ENCODE measurements at places on chromosomes 2 and 18. TPM values are rescaled to one million over a fixed set of nuclear protein-coding genes. Genes with fewer than 3 reads are reported as not detected.

GRCh38 chr2:106853631-106854030, 32.3 kb downstream of the ST6GAL2 start:
- no peak for DNase-seq
- no peak overlapping the region for H3K4me3 ChIP-seq
- no peaks in the 10 kb centered on the region for H3K27me3 ChIP-seq

- H3K27me3 ChIP-seq, result peaks cover 2% of the 10 kb centered on the region
- H3K36me3 ChIP-seq, result no peaks in the 10 kb centered on the region
- no peak overlapping the region for H3K27ac ChIP-seq
- no peaks in the 10 kb centered on the region for H3K4me1 ChIP-seq
- no peak for DNase-seq
- H3K4me3 ChIP-seq, result no peak overlapping the region
Observed at GRCh38 chr18:54558609-54559585, 32.1 kb upstream of the DYNAP start.

GRCh38 chr2:174902506-174903263, 102.5 kb downstream of the CHN1 start:
- DNase-seq, result no peak
- no peak overlapping the region for H3K27ac ChIP-seq
- H3K36me3 ChIP-seq, result no peaks in the 10 kb centered on the region
- no peaks in the 10 kb centered on the region for H3K27me3 ChIP-seq
- no peaks in the 10 kb centered on the region for H3K4me1 ChIP-seq

GRCh38 chr18:74790451-74790850, 192.8 kb downstream of the ZNF407 start:
- H3K27ac ChIP-seq, result no peak overlapping the region
- peaks cover 3% of the 10 kb centered on the region for H3K36me3 ChIP-seq
- H3K27me3 ChIP-seq, result no peaks in the 10 kb centered on the region
- no peak overlapping the region for H3K4me3 ChIP-seq
- no peaks in the 10 kb centered on the region for H3K4me1 ChIP-seq

The MYO7B gene
- under 0.01 TPM for total RNA-seq

GRCh38 chr2:240323601-240324291, 111.7 kb upstream of the GPC1 start:
- no peak overlapping the region for H3K4me3 ChIP-seq
- H3K36me3 ChIP-seq, result no peaks in the 10 kb centered on the region
- peaks cover 20% of the 10 kb centered on the region for H3K4me1 ChIP-seq
- DNase-seq, result peak; percentile 65
- H3K27me3 ChIP-seq, result no peaks in the 10 kb centered on the region

- peaks cover 16% of the 10 kb centered on the region for H3K4me1 ChIP-seq
- H3K36me3 ChIP-seq, result no peaks in the 10 kb centered on the region
- no peaks in the 10 kb centered on the region for H3K27me3 ChIP-seq
- no peak overlapping the region for H3K27ac ChIP-seq
Observed at GRCh38 chr18:44582456-44582855, 98.2 kb upstream of the SETBP1 start.

- H3K4me1 ChIP-seq, result peaks cover 6% of the 10 kb centered on the region
- DNase-seq, result no peak
- H3K27me3 ChIP-seq, result peaks cover 19% of the 10 kb centered on the region
- H3K4me3 ChIP-seq, result no peak overlapping the region
- no peaks in the 10 kb centered on the region for H3K36me3 ChIP-seq
Observed at GRCh38 chr2:71528131-71528591, 74.8 kb downstream of the DYSF start.

DNA sequence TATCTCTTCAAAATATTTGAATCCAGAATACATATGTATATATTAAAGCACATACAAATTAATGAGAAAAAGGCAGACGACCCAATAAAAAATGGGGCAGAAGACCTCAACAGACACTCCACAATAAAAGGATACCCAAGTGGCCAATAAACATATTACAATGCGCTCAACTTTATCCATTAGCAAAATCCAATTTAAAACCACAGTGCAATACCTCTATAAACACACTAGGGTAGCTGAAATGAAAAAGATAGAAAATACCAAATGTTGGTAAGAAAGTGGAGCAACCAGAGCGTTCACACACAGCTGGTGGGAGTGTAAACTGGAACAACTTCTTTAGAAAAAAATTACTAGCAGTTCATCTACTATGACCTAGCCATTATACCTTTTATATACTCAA, 75.3 kb downstream of the CCDC148 start:
- no peaks in the 10 kb centered on the region for H3K27me3 ChIP-seq
- no peak for DNase-seq
- no peaks in the 10 kb centered on the region for H3K4me1 ChIP-seq
- no peak overlapping the region for H3K4me3 ChIP-seq
- no peak overlapping the region for H3K27ac ChIP-seq

GRCh38 chr2:200616656-200617055, 30.8 kb downstream of the AOX1 start:
- peak overlapping the region; percentile 84 for H3K27ac ChIP-seq
- peak overlapping the region; percentile 58 for H3K4me3 ChIP-seq
- peaks cover 44% of the 10 kb centered on the region for H3K4me1 ChIP-seq
- DNase-seq, result no peak

The GCG gene
- not detected for total RNA-seq

GRCh38 chr2:98474979-98475632, 30.4 kb downstream of the INPP4A start:
- H3K4me1 ChIP-seq, result peaks cover 12% of the 10 kb centered on the region
- H3K36me3 ChIP-seq, result no peaks in the 10 kb centered on the region
- H3K27ac ChIP-seq, result no peak overlapping the region
- no peaks in the 10 kb centered on the region for H3K27me3 ChIP-seq

The DLX1 gene
- 2.4 TPM for total RNA-seq

DNA sequence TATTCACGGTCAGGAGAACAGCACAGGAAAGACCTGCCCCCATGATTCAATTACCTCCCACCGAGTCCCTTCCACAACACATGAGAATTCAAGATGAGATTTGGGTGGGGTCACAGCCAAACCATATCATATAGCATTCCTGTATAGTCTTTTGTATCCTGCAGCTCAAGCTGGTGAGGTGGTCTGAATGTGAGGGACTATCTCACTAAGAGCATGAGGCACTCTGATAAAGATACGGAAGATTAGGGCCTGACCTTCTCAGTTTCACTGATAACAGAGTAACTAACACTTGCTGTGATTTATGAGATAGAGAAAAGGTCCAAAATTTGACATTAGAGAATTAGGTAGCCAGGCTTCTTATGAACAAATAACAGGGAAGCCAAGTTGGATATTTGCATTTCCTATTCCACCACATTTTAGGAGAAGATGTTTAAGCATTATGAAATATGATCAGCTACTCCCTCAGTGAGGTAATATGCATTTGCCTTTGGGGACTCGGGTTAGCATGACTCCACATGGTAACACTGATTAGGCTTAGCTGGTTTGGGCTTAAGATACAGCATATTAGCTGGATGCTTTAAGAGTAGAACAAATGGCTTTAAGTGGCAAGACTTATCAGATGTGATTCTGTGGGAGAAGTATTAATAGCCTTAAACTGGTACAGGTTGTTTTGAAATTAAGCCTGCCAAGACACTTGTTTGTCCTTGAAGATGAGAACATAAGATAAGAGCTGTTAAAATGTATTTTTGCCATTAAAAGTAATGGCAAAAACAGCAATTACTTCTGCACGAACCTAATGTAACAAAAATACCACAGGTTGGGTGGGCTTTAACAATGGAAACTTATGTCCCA, 106.9 kb upstream of the MSTN start:
- no peak for DNase-seq
- H3K36me3 ChIP-seq, result no peaks in the 10 kb centered on the region
- H3K27me3 ChIP-seq, result no peaks in the 10 kb centered on the region
- H3K27ac ChIP-seq, result no peak overlapping the region
- no peak overlapping the region for H3K4me3 ChIP-seq

- H3K27ac ChIP-seq, result no peak overlapping the region
- H3K27me3 ChIP-seq, result no peaks in the 10 kb centered on the region
- H3K4me1 ChIP-seq, result no peaks in the 10 kb centered on the region
- DNase-seq, result no peak
Observed at GRCh38 chr2:121904656-121905055, 149.2 kb downstream of the TSN start.

DNA sequence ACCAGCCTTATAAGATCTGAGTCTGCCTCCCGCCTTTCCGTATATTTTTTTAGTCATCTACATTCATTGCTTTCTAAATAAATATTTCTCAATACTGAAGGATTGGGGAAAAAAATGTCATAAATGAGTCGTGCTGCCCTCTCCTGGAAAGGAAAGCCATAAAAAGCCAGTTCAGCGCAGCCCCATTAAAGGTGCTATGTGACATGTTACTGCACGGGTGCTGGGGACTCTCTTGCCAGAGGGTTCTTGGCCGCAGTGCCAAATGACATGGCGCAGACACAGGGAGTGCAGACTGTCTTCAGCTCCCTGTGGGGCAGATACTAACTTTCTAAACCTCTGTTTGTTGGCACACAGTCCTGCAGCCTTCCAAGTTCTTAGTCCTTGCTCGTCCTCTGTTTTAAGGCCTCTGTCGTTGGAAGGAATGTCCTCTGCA, 53.7 kb upstream of the MAP3K20 start:
- H3K4me1 ChIP-seq, result no peaks in the 10 kb centered on the region
- H3K27ac ChIP-seq, result no peak overlapping the region

DNA sequence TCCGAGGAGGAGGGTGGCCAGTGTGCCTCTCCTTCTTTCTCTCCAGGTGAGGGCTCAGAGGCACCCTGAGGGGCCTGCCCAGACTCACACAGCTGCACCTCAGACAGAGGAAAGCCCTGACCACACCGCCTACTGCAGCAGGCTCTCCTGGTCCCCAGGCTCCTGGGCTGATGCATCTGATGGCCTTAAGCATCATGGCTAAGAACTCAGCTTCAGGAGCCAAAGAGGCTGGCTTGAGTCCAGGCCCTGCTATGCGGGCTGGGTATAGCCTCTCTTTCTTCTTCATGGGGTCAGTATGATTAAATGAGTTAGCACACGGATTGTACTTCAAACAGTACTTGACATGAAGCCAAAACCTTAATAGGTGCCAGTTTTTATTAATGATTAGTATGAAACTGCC, 89.6 kb downstream of the TGFA start:
- H3K4me3 ChIP-seq, result no peak overlapping the region
- no peak overlapping the region for H3K27ac ChIP-seq
- H3K36me3 ChIP-seq, result no peaks in the 10 kb centered on the region

The GPR45 gene
- not detected for total RNA-seq

GRCh38 chr2:86482034-86482433, 40.9 kb downstream of the KDM3A start:
- no peak overlapping the region for H3K27ac ChIP-seq
- no peak overlapping the region for H3K4me3 ChIP-seq
- peaks cover 11% of the 10 kb centered on the region for H3K4me1 ChIP-seq
- DNase-seq, result no peak

The THUMPD2 gene
- 8.0 TPM for total RNA-seq

The LDAH gene
- 17.4 TPM for total RNA-seq

- no peaks in the 10 kb centered on the region for H3K36me3 ChIP-seq
- no peak overlapping the region for H3K4me3 ChIP-seq
- no peak for DNase-seq
Observed at GRCh38 chr18:38552732-38553321, 987.2 kb upstream of the CELF4 start.

The FBXO15 gene
- total RNA-seq, result 0.36 TPM

GRCh38 chr2:168892327-168892726, 2.1 kb upstream of the SPC25 start:
- DNase-seq, result no peak
- H3K4me1 ChIP-seq, result peaks cover 10% of the 10 kb centered on the region
- no peaks in the 10 kb centered on the region for H3K36me3 ChIP-seq
- no peak overlapping the region for H3K4me3 ChIP-seq

- no peak overlapping the region for H3K4me3 ChIP-seq
- H3K27me3 ChIP-seq, result no peaks in the 10 kb centered on the region
- peaks cover 11% of the 10 kb centered on the region for H3K4me1 ChIP-seq
- no peak for DNase-seq
- peaks cover 20% of the 10 kb centered on the region for H3K36me3 ChIP-seq
- H3K27ac ChIP-seq, result peak overlapping the region; percentile 82
Observed at GRCh38 chr2:10584242-10584753, 105.5 kb downstream of the NOL10 start.

GRCh38 chr2:219747637-219748036, 120.2 kb downstream of the SLC4A3 start:
- no peaks in the 10 kb centered on the region for H3K4me1 ChIP-seq
- no peaks in the 10 kb centered on the region for H3K36me3 ChIP-seq
- no peak overlapping the region for H3K4me3 ChIP-seq
- peaks cover 2% of the 10 kb centered on the region for H3K27me3 ChIP-seq
- H3K27ac ChIP-seq, result no peak overlapping the region
- DNase-seq, result no peak

DNA sequence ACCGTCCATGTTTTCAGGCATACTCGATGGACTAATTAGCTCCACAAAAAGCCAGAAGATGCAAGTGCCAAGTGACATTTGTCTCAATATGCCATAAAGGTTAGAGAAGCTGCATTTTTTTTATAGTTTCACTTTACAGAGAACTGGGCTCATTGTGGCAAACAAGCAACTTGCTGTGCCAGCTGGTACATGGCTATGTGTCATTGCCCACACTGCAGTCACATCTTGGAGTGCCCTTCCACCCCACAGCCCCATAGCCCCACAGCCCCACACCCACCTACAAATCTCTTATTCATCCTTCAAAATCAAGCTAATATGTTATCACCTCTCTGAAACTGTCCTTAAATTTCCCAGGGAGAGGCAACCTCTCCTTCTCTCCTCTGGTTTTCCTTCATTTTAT, 451.9 kb downstream of the ARHGAP15 start:
- DNase-seq, result no peak
- no peak overlapping the region for H3K4me3 ChIP-seq
- H3K27me3 ChIP-seq, result no peaks in the 10 kb centered on the region
- peaks cover 10% of the 10 kb centered on the region for H3K4me1 ChIP-seq

DNA sequence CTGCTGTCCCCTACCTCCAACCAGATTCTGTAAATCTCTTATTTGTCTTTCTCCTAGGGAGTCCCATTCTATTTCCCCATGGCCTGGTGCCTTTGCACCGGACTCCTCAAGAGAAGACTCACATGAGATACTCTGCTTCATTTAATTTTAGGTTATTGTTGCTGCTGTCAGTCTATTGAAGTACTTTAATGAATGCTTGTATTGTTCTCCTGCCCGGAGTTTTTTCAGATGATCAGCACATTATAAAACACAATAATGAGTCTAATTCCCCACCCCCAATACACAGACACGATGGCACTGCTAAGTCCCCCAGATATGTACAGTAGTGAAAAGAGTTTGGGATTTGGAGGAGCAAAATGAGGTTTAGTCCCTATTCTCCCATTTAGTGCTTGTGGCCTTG, 58.9 kb downstream of the HAUS1 start:
- peaks cover 7% of the 10 kb centered on the region for H3K4me1 ChIP-seq
- no peaks in the 10 kb centered on the region for H3K27me3 ChIP-seq
- no peaks in the 10 kb centered on the region for H3K36me3 ChIP-seq
- no peak overlapping the region for H3K4me3 ChIP-seq
- no peak overlapping the region for H3K27ac ChIP-seq
- DNase-seq, result no peak

The LYPD1 gene
- total RNA-seq, result 5.9 TPM

GRCh38 chr18:57728941-57729511, 74.1 kb downstream of the ATP8B1 start:
- H3K36me3 ChIP-seq, result peaks cover 45% of the 10 kb centered on the region
- peak overlapping the region; percentile 67 for H3K27ac ChIP-seq
- no peak overlapping the region for H3K4me3 ChIP-seq
- DNase-seq, result peak; percentile 32
- no peaks in the 10 kb centered on the region for H3K27me3 ChIP-seq

The LIPG gene
- total RNA-seq, result 2.2 TPM

DNA sequence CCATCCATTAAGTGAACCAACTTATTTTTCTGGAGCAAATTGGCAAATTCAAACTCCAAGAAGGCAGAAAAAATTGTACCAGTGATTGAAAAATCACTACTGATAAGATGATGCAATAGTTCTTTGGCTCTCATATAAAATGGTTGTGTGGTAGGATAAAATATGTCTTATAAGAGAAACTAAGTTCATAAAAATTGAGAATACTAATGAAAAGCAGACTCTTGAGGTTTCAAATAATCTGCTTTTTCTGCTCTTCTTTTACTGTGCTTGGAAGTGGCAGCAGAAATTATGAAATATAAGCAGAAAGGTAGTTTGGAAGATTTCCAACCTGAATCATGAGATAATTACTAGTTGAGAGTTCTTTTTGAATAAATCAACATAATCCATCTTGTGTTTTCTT, 61.9 kb downstream of the PPP1R1C start:
- no peaks in the 10 kb centered on the region for H3K27me3 ChIP-seq
- H3K36me3 ChIP-seq, result no peaks in the 10 kb centered on the region
